ENCODE measurements at places on chromosomes 3 and 15. TPM values are rescaled to one million over a fixed set of nuclear protein-coding genes. Genes with fewer than 3 reads are reported as not detected.

- DNase-seq, result no peak
Observed at GRCh38 chr3:183826448-183827250, 1.3 kb upstream of the MAP6D1 start.

DNA sequence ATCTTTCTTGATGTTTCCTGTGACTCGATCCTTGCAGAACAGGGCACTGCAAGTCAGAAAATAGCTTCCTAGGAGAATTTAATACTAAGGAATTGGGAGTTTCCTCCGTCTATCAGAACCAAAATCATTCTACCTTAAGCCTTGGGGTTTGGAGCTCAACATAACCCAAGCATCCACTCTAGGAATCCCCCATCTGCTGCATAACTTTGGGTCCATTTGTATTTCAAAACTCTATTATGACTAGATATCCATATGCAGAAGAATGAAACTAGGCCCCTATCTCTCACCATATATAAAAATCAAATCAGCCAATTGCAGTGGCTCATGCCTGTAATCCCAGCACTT lies 61.7 kb upstream of the AKAP13 start:
- DNase-seq, result no peak

- DNase-seq, result peak; percentile 43
Observed at GRCh38 chr15:92521624-92522008, 127.9 kb downstream of the ST8SIA2 start.

- DNase-seq, result peak; percentile 23
Observed at GRCh38 chr3:150761831-150762661, 923 bp downstream of the SIAH2 start.

GRCh38 chr15:95059346-95059905 lies 828.1 kb downstream of the MCTP2 start:
- DNase-seq, result no peak

DNA sequence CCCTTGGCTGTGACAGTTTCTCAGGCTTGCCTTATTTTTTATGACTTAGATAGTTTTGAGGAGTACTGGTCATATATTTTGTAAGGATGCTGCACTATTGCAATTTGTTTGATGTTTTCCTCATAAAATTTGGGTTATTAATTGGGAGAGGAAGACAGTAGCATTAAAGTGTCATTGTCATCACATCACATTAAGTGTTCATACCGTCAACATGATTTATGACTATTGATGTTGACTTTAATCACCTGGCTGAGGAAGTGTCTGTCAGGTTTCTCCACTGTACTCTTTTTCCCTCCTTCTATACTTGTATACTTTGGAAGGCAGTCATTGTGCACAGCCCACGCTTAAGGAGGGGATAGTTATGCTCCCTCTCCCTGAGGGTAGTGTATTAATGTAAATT lies 26.9 kb downstream of the TRIM69 start:
- no peak for DNase-seq

DNA sequence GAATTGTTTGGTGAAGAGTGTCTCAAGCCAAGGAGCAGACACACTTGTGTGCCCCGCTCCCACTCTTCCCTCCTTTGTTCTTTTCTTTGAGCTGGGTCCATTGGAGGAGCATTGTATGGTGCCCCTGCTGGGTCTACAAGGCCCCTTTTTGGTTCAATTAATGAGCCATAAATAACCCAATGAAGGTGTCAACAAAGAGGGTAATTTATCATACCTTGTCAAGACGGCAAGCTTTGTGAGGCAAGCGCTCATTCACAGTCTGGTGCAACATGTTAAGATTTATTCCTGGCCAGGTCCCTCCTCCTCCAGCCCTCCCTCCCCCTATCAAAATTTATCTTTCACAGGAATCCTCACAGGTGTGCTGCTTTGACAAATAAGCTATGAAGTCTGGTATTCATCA lies 300.1 kb downstream of the RORA start:
- no peak for DNase-seq

GRCh38 chr3:69456631-69457030 lies 70.7 kb upstream of the FRMD4B start:
- DNase-seq, result no peak

DNA sequence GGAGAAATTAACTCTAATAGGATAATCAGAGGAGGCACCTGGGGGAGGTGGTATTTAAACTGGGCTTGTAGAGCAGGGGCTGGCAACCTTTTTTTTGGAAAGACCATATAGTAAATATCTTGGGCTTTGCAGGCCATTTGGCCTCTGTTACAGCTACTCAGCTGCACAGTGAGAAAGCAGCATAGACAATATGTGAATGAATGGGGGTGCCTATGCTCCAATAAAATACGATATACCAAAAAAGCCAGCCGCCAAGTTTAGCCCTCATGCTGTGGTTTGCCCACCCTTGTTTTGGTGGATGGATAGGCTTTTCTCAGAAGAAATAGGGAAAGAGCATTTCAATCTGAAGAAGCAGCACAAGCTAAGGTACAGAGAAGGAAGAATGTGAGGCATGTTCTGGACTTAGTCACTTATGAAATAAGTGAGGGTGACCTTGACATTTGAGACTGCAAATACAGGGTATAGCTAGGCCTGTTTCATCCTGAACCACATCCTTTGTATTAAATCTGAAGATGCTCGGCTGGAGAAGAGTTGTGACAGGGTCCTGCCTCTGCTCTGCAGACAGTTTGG lies 131.0 kb upstream of the NR2E3 start:
- no peak for DNase-seq

GRCh38 chr3:12579456-12579855 lies 22.6 kb downstream of the MKRN2 start:
- no peak for DNase-seq

DNA sequence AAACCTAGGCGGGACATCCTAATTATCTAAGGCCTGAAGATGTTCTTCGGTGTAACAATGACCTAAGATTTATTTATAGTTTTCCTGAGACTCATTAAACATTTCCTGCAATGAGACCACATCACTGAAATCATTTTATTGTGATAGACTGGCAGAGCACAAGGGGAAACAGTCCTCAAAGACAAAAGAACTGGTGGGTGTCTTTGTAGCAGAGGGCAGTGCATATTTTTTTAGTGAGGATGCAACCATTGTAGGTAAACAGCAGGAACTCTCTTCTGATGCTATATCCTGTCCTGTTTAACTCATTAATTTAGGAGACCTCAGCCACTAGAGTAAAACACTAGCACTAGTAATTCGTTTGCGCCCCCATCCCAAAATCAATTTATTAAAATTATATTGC lies 100.0 kb downstream of the MAGI1 start:
- no peak for DNase-seq

- no peak for DNase-seq
Observed at GRCh38 chr3:124879337-124879680, 7.9 kb downstream of the ITGB5 start.

GRCh38 chr3:185103359-185104127 lies 49.3 kb downstream of the C3orf70 start:
- DNase-seq, result no peak

GRCh38 chr15:81410318-81410753 lies 36.3 kb upstream of the TMC3 start:
- peak; percentile 91 for DNase-seq

- DNase-seq, result no peak
Observed at GRCh38 chr3:193010191-193010590, 92.5 kb upstream of the MB21D2 start.

- DNase-seq, result no peak
Observed at GRCh38 chr15:83380059-83380458, 67.1 kb upstream of the SH3GL3 start.

DNA sequence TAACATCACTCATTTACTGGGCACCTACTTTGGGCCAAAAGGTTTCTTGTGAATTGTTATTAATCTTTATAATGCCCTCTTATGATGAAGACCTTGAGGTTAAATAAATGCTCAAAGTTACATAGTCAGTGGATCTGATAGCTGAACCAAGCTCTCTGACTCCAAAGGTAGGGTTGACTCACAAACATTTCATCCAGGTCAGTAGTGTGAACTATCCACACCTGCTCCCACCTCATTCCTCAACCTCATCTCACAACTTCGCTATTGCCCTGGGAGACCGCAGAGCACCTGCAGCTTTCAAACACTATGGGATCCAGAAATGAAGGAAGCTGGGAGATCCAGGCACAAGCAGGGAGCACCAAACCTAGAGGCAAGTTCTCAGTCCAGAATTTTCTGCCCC lies 93.8 kb upstream of the FGF12 start:
- no peak for DNase-seq

DNA sequence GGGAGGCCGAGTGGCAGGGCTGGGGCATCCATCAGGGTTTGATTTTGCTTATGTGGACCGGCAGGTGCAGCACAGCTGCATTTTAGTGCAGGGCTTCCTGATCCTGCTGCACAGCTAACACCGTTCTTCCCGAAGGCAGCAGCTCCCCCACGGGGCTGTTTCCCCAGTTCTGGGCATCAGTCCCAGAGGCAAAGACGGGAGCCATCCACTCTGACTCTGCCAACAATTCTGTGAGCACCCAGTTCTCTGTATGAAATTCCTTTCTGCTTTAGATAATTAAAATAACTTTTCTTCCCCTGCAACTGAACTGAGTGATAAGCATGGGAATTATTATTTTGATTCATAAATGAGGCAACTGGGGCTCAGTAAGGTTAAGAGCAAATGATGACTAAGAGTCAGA lies 262.9 kb upstream of the ATP10A start:
- DNase-seq, result no peak

- no peak for DNase-seq
Observed at GRCh38 chr3:21668012-21668411, 83.0 kb downstream of the ZNF385D start.

DNA sequence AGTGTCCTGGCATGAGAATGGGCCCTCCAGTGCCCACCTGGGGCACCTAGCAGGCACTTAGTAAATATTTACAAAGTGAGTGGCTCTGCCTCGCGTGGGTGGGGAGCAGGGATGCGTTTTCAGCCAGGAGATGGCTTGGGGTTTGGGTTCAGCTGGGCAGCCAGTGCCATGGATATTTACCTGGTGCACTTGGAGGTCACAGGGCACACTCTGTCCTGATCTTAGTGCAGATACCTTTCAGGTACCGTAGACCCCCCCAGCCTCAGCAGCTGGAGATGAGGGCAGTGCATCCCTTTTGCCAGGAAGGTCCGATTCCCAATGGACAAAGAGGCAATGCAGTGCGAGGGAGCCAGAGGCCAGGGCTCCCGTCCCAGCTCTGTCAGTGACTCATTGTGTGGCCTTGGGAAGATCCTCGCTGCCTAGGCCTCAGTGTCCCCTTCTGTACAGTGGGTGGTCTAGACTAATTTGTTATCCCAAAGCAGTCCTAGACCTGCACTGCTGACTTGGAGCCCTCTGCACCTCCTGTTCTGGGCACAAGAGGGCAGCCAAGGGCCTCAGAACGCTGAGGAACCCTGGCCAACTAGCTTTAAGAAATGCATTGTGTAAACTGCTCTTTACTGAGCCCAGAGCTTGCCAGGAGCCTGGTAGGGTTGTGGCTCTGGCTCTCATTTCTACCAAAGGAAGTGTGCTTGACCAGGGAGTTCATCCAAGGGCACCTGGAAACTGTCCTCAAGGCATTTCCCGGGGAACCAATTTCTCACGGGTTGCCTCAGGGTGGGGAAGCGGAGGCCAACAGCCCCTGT lies 16.0 kb downstream of the HDAC11 start:
- DNase-seq, result peak; percentile 57

- DNase-seq, result no peak
Observed at GRCh38 chr3:102980355-102980696, 545.5 kb downstream of the ZPLD1 start.

DNA sequence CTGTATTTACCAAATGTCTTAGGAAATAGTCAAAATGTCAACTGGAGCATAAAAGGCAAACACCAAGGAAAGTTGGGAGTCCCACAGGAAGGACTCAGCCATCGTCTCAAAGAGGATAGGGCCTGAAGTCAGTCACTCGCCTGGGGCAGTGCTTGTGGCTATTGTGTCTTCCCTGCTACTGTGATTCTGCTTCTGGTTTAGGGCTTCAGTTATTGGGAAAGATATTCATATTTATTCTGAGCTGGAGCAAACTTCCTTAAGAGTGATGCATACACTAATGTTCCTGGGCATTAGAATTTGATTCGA lies 118.1 kb downstream of the EDEM1 start:
- DNase-seq, result no peak

GRCh38 chr3:175969456-175969855 lies 1110.3 kb downstream of the NAALADL2 start:
- no peak for DNase-seq

GRCh38 chr3:35787936-35788335 lies 148.6 kb downstream of the ARPP21 start:
- DNase-seq, result no peak

TLR9 gene
- polyA plus RNA-seq, result 0.59 TPM

NAA50 gene
- 43.6 TPM for polyA plus RNA-seq

TMCO5A gene
- polyA plus RNA-seq, result 0.27 TPM

PLA2G4D gene
- 2.7 TPM for polyA plus RNA-seq

ZNF385D gene
- polyA plus RNA-seq, result 1.7 TPM

PDZRN3 gene
- 3.9 TPM for polyA plus RNA-seq

CAMP gene
- polyA plus RNA-seq, result 2.9 TPM

XIRP1 gene
- 1.1 TPM for polyA plus RNA-seq

RAB6B gene
- 2.1 TPM for polyA plus RNA-seq

GHRL gene
- polyA plus RNA-seq, result 3.7 TPM

IFT122 gene
- 10.0 TPM for polyA plus RNA-seq

Measured in thymus (tissue), 14 donors.